ENCODE measurements at places on chromosomes 5 and 9. TPM values are rescaled to one million over a fixed set of nuclear protein-coding genes. Genes with fewer than 3 reads are reported as not detected.

GRCh38 chr5:30874241-30875034 lies 319.0 kb upstream of the CDH6 start:
- no peak for DNase-seq

BTNL8 gene
- 0.58 TPM for polyA plus RNA-seq

RAB3C gene
- polyA plus RNA-seq, result 4.8 TPM

DNA sequence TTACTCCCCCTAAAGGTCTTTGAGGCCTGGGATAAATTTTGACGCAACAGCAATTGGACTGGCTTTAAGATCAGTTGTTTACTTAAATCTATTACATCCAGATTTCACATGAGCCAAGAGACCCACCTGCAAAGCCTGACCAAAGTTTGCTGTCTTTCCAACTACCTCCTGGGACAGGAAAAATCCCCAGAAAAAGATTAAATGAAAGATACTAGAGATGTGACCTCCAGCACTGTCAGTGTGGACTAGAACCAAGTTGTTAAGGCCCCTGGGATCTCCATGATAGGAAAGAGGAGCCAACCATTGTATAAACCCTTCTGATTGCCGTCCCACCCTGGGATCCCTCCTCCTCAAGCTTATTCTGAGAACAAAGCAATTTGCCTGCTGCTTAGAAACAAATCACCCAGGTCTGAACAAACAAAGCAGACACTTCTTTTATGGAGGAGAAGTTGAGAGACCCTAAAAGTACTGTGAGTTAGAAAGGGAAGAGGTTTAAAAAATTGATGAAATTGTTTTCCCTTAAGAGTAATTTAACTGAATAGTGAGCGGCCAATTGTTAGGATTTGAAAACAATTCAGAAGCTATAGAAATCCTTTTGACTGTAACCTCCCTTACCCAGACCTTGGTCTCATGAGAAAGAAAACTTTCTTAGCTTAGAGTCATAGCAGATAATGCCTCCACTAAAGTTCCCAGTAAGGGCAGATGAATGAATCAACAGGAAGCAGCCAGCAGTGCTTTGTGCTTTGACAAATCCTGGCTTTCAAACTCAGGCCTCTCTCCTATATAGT lies 255.2 kb downstream of the TMEM167A start:
- DNase-seq, result no peak

PCDHA12 gene
- 0.14 TPM for polyA plus RNA-seq

GRCh38 chr9:116482740-116483139 lies 204.4 kb upstream of the TRIM32 start:
- DNase-seq, result no peak

DNA sequence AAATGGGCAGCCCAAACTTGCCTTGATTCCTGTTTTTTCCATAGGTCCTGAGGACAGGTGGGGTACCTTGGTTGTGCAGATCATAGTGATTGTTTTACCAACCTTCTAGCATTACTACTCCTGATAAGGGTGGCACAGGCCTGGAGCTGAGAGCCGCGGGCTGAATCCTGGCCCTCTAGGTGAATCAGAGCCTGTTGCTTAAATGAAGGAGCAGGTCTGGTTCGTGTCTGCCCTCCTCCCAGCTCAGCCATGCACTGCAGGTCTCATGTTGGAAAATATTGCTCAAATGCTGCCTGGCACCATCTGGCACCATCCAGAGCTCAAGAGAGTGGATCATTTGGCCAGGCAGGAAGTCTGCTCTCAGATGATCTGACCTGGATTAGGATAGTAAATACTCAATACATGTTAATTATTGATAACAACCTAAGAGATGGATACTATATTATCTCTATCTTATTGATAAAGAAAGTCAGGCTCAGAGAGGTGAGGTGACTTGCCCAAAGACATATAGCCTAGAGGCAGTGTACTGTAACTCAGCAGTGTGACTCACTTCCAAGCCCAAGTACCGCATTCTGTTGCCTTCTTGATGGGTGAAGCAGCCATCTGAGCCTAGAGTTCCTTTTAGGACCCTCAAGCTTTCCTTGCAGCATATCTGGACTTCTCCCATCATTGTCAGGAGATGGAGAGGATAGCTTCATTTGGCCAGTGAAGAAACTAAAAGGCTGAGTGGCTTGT lies 104.3 kb upstream of the PITX1 start:
- DNase-seq, result no peak
